HepG2 (cell line): ENCODE measurements at places on chromosomes 16 and 17.

DNA sequence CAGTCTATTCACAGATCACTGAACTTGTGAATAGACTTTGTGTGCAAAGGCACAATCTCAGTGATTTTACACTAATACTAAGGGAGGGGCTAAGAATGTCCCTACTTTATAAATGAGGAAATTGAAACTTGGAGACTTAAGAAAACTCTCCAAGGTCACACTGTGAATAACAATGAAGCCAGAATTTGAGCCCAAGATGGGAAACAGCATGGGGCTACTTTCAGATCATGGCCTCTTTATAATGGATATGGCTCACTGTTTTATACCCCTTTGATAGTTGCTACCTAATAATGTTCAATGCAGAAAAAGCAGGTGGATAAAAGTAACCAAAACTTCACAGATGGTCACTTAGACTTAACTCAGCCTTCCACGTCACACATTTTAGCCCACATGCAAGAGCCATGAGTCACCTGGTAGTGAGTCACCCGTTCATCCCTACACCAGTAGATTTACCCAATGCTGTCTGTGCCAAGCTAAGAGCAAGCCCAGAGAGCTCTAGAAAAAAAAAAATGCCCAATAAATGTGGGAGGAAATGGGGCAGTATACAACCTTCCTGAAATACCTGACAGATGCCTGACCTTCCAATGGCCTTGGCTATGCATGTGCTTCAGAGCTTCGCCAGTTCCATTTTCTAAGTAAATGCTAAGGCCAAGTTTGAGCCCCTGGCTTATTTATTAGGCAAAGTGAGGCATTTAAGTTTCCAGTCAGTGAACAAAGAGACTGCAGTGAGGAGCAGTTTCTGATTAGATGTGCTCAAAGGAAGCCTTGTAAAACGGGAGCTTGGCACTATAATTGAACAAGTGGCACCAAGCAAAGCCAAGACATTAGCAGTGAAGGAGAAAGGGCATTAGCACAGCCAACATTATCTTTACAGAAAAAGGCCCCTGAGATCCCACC is 219.7 kb downstream of the TMEM114 start:
- DNase-seq, result peak; percentile 28

DNA sequence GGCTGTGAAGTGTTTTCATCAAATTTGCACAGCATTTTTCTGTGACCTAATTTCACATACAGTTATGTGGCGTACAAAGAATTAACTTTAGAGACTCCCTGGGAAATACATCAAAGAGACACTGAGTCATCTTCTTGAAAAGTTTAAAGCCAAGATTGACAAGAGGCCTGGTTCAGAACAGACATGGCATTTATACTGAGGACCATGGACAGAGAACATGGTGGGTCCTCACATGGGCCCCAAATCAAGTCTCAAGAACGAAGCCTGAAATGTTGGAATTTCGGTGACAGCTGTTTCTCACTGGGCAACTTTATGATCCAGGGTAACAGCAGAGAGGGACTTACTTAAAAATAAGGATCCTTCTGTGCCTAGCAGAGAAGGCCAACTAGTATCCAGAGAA is 311.5 kb upstream of the KCNJ16 start:
- DNase-seq, result no peak

GRCh38 chr17:2903193-2903974 is 107.1 kb downstream of the RAP1GAP2 start:
- DNase-seq, result peak; percentile 17

DNA sequence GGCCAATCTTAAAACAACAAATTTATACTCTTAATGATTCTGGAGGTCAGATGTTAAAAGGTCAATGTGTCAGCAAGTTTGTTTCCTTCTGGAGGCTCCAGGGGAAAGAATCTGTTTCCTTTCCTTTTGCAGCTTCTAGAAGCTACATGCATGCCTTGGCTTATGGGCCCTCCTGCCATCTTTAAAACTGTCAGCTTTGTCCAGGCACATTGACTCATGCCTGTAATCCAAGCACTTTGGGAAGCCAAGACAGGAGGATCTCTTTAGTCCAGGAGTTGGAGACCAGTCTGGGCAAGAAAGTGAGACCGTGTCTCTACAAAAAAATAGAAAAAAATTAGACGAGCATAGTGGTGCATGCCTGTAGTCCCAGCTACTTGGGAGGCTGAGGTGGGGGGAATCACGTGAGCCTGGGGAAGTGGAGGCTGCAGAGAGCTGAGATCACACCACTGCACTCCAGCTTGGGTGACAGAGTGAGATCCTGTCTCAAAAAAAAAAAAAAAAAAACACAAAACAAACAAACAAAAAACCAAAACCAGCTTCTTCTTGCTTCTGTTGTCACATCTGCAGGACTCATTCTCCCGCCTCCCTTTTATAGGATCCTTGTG is 58.3 kb downstream of the NOS2 start:
- no peak for DNase-seq

- DNase-seq, result peak; percentile 95
Measured at GRCh38 chr16:68792465-68793324, 50.6 kb upstream of the TANGO6 start.

- no peak for DNase-seq
Measured at GRCh38 chr17:78472035-78472905, 93.8 kb downstream of the PGS1 start.

GRCh38 chr16:5581428-5581827 is 483.8 kb upstream of the EEF2KMT start:
- DNase-seq, result no peak

DNA sequence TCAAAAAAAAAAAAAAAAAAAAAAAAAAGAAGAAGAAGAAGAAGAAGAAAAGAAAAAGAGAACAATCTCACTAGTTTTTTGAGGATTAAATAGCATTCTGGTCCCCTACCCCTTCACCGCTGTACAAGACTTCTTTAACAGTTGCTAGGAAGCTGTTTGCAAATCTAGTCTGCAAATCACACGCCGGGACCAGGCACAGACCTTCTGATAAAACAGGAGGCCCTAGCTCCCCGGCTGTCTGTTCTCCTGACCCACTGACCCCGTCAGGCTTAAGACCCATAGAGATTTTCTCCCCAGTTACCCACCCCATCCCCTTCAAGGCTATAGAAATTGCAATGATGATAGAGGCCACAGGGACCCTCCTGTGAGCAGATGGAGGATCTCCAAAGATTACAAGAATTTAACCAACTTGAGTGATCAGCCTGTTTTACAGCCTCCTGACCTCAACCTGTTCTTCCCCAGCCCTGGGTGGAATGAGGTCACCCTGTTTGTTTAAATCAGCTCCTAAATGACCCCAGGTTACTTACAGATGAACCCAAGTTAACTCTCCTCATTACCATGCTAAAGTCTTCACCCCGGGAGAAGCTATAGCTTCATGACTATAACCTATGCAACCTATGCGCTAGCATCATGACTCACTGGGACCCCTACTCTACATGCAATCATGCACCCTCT is 11.8 kb upstream of the SULT1A1 start:
- no peak for DNase-seq

GRCh38 chr16:81994485-81994884 is 16.8 kb downstream of the SDR42E1 start:
- no peak for DNase-seq

- DNase-seq, result no peak
Measured at GRCh38 chr17:40348136-40348504, 16.4 kb downstream of the GJD3 start.

DNA sequence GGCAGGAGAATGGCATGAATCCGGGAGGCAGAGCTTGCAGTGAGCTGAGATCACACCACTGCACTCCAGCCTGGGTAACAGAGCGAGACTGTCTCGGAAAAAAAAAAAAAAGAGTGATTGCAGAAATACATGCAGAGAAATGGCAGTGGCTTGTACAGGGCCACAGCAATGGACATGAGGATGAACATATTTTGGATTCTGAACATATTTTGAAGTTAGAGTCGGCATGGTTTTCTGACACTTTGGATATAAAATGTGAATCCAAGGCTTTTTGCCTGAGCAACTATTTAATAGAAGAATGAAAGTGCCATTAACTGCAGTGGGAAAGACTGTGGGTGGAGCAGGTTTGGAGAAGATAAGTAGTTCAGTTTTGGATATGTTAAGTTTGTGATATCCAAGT is 35.8 kb downstream of the CPD start:
- DNase-seq, result no peak

- DNase-seq, result no peak
Measured at GRCh38 chr17:13244513-13244912, 226.7 kb upstream of the ELAC2 start.

- DNase-seq, result no peak
Measured at GRCh38 chr17:56781906-56782305, 51.8 kb downstream of the C17orf67 start.

GRCh38 chr16:25299792-25300590 is 42.3 kb upstream of the ZKSCAN2 start:
- DNase-seq, result no peak

GRCh38 chr17:82440469-82440981 is 10.0 kb downstream of the CYBC1 start:
- no peak for DNase-seq

DNA sequence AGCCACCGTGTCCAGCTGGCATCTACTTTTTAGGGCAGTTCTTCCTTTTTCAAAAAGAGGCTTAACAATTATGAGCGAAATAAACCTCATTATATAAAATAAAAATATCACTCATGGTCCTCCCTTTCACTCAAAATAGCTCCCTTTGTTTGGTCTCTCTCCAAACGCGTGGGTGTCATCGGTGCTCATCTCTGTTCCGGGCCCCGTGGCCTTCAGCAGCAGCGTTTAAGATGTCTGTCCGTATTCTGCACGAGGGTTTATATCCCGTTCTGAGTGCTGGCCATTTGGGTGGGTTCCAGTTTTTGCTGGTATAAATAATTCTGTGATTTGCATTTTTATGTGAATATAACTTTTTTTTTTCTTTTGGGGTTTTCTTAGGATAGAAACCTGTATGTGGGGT is 33.4 kb downstream of the PRMT7 start:
- no peak for DNase-seq

DNA sequence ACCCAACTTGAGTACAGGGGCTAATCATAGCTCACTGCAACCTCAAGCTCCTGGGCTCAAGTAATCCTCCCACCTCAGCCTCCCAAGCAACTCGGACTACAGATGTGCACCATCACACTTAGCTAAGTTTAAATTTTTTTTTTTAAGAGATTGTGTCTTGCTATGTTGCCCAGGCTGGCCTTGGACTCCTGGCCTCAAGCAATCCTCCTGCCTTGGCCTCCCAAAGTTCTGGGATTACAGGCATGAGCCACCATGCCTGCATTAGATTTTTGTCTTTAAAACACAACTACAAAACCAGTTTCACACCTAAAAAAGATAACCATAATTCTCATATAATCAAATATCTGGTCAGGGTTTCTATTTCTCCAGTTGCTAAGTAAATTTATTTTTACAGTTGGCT is 147.1 kb downstream of the CHD9 start:
- DNase-seq, result no peak

- DNase-seq, result peak; percentile 45
Measured at GRCh38 chr17:75059369-75060345, 12.6 kb downstream of the KCTD2 start.

DNA sequence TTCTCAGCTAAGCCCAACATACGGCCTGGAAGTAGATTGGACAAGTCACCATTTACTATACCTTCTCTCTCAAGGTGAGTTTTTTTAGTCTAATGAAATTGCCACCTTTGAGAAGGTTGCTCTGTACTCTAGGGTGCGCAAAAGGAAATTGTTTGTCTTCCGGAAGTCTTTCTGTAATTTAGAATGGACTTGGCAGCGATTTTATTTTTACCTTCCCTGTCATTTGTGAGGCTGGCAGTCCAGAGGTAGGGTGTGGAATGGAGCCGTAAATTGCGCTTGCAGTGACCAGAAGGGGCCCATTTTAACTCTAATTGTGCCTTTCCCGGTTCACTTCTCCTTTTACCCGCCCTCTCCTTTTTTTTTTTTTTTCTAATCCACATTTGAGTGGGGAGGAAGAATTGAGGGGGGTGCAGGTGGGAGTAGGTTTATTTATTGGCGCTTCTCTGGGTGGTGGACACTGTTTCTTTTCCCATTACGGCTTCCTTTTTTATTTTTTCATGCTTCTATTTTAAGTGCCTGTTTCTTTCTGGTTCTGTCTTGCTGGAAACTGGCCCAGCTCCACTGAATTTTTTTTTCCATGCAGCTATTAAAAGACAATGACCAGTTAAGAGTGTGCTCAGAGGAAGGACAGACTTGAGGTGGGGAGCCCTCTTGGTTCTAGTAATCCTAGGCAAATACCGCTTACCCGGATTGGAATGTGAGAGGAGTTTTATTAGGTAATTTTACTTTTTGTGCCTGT is 89.7 kb upstream of the CLEC18A start:
- no peak for DNase-seq

GRCh38 chr16:78102865-78103264 is 3.4 kb downstream of the WWOX start:
- no peak for DNase-seq

- DNase-seq, result no peak
Measured at GRCh38 chr16:84687715-84688114, 12.1 kb upstream of the USP10 start.
